CD8-positive, alpha-beta T cell (primary cell): ENCODE measurements at places on chromosomes 1 and 21.

DNA sequence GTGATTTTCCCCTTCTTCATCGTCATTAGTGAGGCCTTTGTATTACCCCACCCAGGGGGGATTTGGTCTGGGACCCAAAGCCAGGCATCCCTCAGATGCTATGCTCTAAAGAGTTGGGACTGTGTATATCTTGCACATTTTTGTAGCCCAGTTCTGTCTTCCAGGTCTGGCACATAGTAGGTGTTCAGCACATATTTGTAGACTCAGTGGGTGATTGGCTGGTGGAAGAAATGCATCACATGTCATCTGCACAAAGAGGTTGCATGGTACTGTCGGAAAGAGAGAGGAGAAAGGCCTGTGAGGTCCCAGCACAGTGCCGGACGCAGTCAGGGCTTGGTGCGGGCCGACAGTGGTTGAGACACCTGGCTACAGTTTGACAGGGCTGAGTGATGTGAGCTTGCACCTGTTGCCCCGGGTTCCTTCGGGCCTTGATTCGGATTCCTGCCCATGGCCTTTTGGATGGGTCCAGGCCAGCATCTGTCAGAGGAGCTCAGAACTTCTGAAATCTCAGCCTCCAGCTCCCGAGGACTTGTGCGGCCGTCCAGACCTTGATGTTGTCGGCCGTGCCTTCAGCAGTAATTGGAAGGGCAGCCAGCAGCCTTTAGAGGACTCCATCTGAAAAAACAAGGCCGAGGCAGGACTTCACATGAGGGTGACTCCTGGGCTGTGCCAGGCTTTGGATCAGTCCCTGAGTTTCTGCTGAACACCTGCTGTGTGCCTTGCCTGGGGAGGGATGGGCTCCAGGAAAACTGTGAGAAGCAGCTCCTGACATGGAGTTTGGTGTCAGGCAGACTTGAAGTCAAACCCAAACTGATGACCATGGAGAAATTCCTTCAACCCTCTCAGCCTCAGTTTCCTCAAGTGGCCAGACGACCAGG, 40.9 kb upstream of the PADI1 start:
- DNase-seq, result no peak

- no peak for DNase-seq
Measured at GRCh38 chr1:31596737-31597097, 20.4 kb downstream of the TINAGL1 start.

DNA sequence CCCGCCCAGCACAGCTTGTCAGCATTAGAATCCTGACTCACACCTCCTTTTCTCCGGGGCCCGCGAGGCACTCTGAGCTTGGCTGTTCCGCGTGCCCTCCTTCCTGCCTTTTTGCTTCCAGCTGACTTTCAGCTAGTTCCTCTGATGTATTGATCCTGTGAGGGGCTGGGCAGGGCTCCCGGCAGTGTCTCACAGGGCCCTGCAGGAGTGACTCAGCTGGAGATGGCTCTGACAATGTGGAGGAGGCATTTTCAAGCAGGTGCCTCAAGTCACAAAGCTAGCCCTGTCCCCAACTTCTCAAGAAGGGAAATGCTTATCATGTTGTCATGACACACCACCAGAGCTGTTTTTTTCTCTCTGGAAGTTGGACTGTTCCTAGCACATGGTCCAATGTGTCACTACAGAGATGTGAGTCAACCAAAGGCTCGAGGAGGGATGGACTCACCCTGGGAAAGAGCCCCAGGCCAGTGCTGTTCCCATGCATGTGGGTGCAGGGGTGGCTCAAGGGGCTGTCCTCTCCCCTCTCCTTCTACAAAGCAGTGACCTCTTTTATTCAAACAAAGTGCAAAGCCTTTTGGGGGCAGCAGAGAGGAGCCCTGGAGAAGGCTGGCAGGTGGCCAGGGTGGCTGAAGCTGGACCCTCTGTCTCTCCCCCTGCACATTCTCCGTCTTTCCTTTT, 30.6 kb downstream of the SYT6 start:
- DNase-seq, result no peak

- no peak for DNase-seq
Measured at GRCh38 chr1:162697140-162697895, 65.1 kb downstream of the DDR2 start.

DNA sequence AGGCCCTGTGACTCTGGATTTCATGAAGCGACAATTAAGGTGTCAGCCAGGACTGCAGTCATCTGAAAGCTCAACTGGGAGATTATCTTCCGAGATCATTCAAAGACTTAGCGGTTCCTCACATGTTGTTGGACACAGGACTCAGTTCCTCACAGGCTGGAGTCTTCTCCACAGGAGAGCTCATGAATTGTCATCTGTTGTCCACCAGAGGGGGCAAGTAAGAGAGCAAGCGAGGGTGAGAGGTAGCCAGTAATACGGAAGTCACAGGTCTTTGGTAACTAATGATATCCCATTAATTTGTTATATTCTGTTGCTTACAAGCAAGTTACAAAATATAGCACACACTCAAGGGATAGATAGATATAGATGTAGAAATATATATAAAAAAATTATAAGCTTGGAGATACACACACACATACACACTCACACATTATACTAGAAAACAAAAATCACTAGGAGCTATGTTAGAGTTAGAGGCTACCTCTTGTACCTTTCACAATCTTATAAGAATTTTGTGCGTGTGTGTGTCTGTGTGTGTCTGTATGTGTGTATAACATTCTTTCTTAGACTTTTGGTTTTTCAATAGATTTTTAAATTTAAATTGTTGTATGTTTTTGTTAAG, 1695.3 kb downstream of the BRINP3 start:
- DNase-seq, result no peak

DNA sequence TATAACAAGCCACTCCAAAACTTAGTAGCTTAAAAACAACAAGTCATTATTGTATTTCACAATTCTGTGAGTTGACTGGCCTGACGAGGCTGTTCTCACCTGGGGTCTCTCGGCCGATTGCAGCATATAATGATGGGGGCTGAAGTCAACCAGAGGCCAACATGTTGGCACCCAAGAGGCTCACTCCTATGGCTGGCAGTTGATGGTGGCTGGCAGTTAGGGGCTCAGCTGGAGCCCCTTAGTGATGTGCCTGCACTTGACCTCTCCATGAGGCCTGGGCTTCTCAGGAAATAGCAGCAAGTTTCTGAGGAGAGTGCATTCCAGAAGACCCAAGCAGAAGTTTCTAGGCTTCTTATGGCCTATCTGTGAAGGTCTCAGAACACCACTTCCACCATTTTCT, 459.4 kb downstream of the NPHP4 start:
- no peak for DNase-seq

- no peak for DNase-seq
Measured at GRCh38 chr1:54926970-54927369, 40.0 kb upstream of the DHCR24 start.

DNA sequence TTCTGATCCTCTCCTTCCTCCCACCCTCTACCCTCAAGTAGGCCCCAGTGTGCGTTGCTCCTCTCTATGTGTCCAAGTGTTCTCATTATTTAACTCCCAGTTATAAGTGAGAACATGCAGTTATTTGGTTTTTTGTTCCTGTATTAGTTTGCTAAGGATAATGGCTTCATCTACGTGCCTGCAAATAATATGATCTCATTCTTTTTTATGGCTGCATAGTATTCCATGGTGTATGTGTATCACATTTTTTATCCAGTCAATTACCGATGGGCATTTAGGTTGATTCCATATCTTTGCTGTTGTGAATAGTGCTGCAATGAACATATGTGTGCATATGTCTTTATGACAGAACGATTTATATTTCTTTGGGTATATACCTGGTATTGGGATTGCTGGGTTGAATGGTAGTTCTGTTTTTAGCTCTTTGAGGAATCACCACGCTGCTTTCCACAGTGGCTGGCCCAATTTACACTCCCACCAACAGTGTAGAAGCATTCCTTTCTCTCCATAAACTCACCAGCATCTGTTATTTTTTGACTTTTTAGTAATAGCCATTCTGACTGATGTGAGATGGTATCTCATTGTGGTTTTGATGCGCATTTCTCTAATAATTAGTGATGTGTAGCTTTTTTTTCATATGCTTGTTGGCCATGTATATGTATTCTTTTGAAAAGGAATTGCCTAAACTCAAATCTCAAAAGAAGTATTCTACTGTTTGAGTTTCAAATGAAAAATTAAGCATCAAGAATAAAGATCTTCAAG, 116.9 kb downstream of the ETS2 start:
- no peak for DNase-seq

DNA sequence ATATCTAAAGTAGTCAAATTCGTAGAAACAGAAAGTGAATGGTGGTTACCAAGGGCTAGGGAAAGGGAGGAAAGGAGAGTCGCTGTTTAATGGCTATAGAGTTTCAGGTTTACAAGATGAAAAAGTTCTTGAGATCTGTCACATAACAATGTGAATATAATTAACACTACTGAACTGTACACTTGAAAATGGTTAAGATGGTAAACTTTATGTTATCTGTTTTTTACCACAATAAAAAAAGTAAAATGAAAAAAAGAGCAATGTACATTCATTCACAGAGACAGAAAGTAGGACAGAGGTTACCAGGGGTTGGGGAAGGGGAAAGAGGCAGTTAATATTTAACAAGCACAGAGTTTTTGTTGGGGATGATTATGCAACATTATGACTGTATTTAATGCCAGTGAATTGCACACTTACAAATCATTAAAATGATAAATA, 53.3 kb upstream of the SEC16B start:
- no peak for DNase-seq

DNA sequence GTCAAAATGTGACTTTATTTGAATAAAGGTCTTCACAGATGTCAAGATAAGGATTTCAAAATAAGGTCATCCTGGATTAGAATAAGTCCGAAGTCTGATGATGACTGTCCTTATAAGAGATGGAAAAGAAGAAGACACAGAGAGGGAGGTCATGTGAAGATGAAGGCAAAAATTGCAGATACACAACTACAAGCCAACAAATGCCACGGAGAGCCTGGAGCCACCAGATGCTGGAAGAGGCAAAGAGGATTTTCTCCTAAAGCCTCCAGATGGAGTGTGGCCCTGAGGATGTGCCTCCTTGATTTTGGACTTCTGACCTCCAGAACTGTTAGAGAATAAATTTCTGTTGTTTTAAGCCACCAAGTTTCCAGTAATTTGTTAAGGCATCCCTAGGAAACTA, 31.2 kb downstream of the SLAMF1 start:
- DNase-seq, result no peak

- DNase-seq, result no peak
Measured at GRCh38 chr1:222643606-222643937, 25.7 kb downstream of the MIA3 start.

GRCh38 chr1:61149010-61149860, 66.9 kb downstream of the NFIA start:
- DNase-seq, result no peak

GRCh38 chr1:161718559-161719324, 2.6 kb upstream of the FCRLB start:
- no peak for DNase-seq

DNA sequence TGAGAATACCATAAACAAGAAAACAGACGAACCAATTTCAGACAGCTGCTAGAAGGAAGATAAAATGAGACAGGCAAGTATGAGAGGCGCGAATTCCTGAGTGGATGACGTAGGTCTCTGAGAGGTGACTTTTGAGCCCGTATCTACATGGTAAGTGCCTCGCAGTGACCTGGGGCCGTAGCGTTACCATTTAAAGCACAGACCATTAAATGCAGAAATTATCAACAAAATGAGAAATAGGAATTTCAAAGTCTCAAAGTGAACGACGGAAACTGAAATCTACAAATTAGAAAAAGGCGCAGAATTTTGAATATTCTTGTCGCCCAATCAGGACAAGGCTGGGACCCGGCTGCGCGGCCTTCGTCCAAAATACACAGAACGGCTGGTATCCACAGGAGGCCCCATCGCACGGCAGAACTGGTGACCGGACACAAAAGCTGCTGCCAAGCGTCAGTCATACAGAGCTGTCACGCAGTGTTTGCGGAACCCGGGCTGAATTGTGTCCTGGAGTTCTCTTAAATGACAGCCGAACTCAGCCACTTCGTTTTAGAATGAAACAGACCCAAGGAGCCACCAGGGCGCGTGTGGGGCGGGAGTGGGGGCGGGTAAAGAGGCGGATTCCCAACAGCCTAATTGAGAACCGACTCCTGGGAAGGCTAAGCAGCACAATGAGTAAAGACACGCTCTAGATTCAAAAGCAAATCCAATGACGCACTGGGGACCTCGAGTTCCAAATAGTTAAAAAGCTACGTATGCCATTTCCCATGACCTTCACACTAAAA, 13.8 kb upstream of the BOLA1 start:
- peak; percentile 61 for DNase-seq

DNA sequence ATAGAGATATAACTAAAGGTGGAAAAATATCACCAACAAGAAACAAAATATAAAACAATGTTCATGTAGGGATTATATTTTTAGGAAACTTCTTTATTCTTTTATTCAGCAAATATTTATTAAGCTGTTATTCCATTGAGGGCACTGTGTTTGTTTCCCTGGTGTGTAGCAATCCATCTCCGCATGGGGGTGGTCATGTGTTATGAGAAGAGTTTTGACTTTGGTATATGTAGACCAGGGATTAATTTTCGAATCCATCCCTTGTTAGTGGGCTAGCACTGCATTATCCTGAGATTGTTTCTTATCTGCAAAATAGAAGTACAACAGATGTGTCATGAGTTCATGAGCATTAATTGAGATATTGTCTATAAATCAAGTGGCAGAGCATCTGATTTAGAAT, 190.2 kb upstream of the LRRC7 start:
- DNase-seq, result no peak

DNA sequence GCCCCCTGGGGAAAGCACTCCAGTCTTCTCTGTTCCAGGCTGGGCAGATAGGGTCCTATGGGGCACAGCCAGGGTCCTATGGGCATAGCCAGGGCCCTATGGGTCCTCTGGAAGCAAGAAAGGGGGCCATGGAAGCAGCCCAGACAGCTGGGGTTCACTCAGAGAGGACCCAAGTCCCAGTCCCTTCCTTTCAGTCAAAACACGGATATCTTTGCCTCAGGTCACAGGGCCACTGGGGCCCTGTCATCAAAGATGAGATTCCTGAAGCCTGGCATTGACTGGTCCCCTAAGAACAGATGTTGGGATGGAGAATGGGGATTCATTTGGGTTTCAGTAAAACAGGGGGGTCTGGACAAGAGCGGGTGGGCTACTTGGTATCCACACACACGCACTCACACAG, 8.5 kb downstream of the IGSF8 start:
- DNase-seq, result no peak

GRCh38 chr1:90344963-90345730, 350.2 kb downstream of the ZNF326 start:
- DNase-seq, result no peak
